ENCODE measurements at places on chromosomes 5 and 9. TPM values are rescaled to one million over a fixed set of nuclear protein-coding genes. Genes with fewer than 3 reads are reported as not detected.

Gene GKAP1
- 14.3 TPM for total RNA-seq

Gene PCDHGB7
- 0.85 TPM for total RNA-seq

Gene C9orf43
- 0.47 TPM for total RNA-seq

Gene ASS1
- 9.1 TPM for total RNA-seq

Gene IFNA14
- not detected for total RNA-seq

Gene TMEM252
- total RNA-seq: not detected

All from thymus (tissue), 14 donors.